ENCODE measurements at places on chromosomes 3 and 15.

GRCh38 chr3:27945229-27945628, 223.1 kb upstream of the EOMES start:
- DNase-seq = no peak

- no peak for DNase-seq
Measured at GRCh38 chr3:183215591-183216202, 37.4 kb upstream of the B3GNT5 start.

- no peak for DNase-seq
Measured at GRCh38 chr3:155233213-155233612, 60.3 kb downstream of the STRIT1 start.

DNA sequence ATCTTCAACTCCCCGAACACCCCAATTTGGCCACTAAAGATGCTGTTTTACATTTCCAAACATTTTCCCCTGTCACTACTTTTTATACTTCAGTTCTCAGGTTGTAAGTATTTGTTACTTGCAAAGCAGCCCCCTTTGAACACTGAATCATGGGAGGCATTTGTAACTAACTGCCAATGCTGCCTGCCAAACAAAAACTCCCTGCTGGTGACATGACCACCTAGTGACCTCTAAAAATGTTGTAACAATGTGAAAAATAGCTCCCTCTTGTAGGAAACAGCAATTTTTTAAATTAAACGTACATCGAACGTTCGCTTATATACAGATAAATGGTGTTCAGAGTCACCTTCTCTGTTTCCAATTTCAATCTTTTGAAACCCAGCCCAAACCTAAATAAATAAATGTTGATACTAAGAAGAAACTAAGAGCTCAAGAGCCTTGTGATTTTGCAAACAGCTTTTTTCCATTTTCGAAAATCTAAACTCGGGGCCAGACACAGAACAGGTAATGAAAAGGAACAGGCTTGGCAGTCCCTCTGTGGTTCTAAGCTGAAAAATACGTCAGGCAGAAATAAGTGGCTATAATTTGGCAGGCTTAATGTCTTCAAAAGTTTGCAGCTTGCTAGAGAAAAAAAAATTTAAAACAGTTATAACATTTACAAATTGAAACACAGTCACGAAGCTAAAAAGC, 268.6 kb upstream of the WNT5A start:
- DNase-seq = no peak

GRCh38 chr3:40173227-40173721, 136.2 kb upstream of the EIF1B start:
- no peak for DNase-seq

DNA sequence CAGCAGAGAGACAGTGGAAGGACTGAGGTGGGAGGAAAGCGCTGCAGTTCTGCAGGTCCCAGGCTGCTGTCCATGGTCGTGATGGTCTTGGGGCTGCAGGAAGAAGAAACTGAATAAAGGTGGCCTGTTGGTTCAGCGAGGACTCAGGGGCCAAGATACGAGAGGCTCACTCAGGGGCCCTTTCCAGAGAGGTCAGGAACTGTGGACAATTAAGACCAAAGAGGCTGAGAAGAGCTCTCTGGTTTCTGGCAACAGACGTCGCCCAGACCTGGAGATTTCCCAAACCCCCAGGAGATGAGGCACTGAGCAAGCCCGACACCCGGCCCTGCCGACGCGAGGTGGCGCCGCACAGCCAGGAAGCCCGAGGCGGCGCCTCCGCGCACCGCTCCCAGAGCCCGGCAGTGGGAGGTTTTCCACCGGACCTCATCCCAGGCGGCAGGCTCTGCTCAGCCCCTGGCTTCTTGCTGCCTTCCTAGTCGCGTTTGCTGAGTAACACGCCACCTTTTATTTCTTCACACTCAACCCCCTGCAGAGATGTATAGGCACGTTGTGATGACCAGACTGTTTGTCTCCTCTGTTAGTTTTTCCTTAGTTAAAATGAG, 56.4 kb upstream of the ARRDC4 start:
- DNase-seq = no peak

DNA sequence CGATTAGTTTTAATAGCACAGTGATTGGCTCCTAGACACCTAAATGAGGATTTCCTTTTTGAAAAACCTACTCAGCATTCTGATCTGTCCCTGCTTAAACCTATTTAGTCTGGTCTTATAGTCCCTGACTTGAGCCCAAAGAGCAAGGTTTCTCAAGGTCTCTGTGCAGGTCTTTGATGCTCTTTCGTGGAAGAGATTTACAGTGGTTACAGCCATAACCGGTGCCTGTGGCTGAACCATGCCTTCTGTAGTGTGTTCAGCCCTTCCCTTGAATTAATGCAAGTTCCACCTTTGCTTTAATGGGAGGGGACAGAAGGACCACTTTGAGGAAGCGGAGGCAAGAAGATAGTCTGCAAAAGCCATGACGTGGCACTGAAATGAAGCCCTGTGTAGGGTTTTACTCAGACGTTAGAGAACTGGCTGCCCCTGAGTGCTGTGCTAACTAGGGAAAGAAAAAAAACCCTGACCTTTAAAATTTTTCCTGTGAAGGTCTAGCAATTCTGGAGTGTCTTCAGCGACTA, 43.0 kb downstream of the ZBTB38 start:
- DNase-seq = no peak

DNA sequence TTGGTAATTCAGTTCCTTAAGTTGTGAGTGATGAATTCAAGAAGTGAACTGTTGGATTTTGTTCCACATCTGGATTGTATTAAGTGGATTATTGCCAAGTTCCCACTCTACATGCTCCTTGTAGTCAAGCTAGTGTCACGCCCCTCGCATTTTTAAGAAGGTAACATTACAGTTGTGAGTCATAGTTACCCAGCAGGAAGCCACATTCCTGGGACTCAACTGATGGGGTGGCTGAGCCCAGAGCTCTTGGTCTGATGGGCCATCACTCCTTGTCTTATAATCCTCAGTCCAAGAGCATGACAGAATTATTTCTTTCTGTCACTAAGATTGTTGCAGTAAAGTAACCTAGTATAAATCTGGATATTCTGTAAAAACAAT, 102.7 kb downstream of the PTPRG start:
- no peak for DNase-seq

- DNase-seq = no peak
Measured at GRCh38 chr15:57758560-57758959, 52.0 kb downstream of the POLR2M start.

GRCh38 chr3:139310474-139310933, 33.3 kb upstream of the MRPS22 start:
- DNase-seq = no peak

GRCh38 chr3:25592510-25592968, 72.2 kb downstream of the TOP2B start:
- DNase-seq = no peak

GRCh38 chr3:53083521-53083920, 37.6 kb upstream of the SFMBT1 start:
- DNase-seq = no peak

Measured in activated CD4-positive, alpha-beta T cell treated with anti-CD3 and anti-CD28 coated beads for 24 hours (primary cell).